ENCODE measurements at places on chromosomes 5 and 9. TPM values are rescaled to one million over a fixed set of nuclear protein-coding genes. Genes with fewer than 3 reads are reported as not detected.

Gene NEUROG1
- total RNA-seq = not detected

Gene CCNO
- 0.40 TPM for total RNA-seq

Gene IL3
- total RNA-seq = not detected

Gene GRM6
- total RNA-seq = not detected

Gene ANKDD1B
- total RNA-seq = 1.3 TPM

Gene NUTM2F
- total RNA-seq = not detected

Gene FOCAD
- 91.8 TPM for total RNA-seq

Gene ITK
- not detected for total RNA-seq

Gene RETREG1
- total RNA-seq = 1.1 TPM

Gene RPL7A
- 2,146 TPM for total RNA-seq

Gene NMUR2
- total RNA-seq = not detected

Gene IFNA21
- total RNA-seq = not detected

Gene PPP3R2
- not detected for total RNA-seq

Gene NPDC1
- 28.4 TPM for total RNA-seq

Gene HTR1A
- total RNA-seq = not detected

Gene LRRC70
- 1.3 TPM for total RNA-seq
